ENCODE measurements at places on chromosomes 3 and 15.

DNA sequence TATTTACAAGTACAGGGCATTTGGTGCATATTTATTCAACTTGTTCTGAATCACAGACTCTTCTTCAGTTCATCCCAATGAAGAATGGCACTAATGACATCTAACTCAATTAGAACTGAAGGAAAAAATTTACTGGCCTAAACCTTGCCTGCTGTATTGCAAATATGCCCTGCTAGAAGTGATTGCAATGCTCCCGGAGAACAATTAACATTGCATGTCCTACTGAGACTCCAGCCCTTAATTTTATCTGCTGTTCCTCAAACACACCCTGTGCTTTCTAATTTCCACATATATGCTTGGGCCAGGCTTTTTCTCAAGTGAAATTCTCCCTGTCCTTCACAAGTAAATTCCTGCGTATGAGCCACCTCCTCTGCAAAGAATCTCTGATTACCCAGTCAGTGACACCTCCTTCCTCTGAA is 8.3 kb downstream of the ACKR4 start:
- DNase-seq, result no peak

DNA sequence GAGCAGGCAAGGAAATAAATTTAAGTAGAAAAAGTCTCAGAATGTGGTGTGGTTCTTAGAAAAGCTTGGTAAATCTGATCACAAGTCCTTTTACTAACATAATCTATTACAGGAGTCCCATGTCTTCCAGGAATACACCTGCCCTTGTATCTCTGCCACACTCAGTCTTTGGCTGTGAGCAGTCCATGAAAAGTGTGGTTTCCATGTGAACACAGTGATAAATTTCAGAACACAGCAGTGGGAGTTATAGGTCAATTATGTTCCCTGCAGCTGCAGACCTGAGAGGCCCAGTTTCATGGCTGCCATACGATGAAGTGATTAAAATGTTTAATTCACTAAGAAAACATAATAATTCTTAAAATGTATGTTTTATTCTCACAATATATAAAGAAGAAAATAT is 366.9 kb upstream of the STAC start:
- no peak for DNase-seq

DNA sequence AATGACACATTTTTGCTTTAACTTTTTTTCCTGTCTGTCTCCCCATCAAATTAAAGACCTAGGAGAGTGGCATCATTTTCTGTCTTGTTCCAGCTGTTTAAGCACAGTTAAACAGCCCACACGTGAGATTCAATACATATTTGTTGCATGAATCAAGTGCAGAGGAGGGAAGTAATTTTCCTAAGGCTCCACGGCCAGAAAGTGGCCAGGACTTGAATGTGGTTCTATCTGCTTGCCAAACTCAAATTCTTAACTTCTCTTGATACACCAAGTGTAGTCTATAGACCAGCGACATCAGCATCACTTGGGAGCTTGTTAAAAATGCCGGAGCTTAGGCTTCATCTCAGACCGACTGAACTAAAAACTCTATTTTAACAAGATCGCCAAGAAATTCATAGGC is 724.8 kb upstream of the CFAP20DC start:
- DNase-seq, result no peak

DNA sequence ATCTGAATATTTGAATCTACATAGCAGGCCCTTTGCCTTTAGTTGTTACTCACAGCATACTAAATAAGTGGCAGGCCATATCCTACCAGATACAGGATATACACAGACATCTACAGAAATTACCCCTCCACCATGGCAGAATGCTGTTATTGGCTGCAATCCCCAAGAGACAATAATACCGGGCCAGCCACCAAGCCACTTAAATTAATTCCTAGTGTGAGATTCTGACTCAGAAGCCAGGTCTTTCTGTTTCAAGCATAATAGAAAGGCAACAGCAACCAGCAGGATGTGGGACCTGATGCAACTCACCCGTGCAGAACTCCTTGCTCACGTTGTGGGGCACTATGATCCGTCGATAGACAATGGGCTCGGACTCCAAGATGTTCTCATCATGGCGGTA is 39.8 kb downstream of the CLK3 start:
- no peak for DNase-seq

GRCh38 chr3:8423307-8423706 is 78.3 kb upstream of the LMCD1 start:
- no peak for DNase-seq

DNA sequence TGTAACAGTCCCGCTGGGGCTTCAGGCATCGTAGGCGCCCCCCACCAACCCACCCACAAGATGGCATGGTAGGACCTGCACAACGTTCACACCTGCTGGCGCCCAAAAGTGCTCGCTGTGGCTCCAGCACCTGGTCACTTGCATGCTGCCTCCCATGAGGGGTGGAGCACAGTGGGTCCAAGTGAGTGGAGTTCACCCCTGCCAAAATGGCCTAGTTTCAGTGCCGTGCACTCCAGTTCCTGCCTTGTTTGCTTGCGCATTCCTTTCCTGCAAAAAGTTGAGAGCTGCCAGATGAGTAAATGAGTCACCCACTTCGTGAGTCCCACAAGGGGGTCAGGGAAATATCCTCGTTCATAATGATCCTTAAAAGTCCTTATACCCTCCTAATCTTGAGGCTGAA is 788.7 kb upstream of the DPPA4 start:
- DNase-seq, result no peak

- no peak for DNase-seq
Measured at GRCh38 chr15:77085297-77085696, 14.4 kb upstream of the TSPAN3 start.

All from stimulated activated CD4-positive, alpha-beta T cell treated with anti-CD3 and anti-CD28 coated beads, Interleukin-1b, Interleukin-23, amount 100 ng/mL, for 4 hours (primary cell).